ENCODE measurements at places on chromosomes 7 and 10. TPM values are rescaled to one million over a fixed set of nuclear protein-coding genes. Genes with fewer than 3 reads are reported as not detected.

HEPACAM2 gene
- not detected for polyA plus RNA-seq

TRIM8 gene
- 60.4 TPM for polyA plus RNA-seq

ADAM12 gene
- polyA plus RNA-seq: 8.6 TPM

NODAL gene
- not detected for polyA plus RNA-seq

DYNC1I1 gene
- 0.11 TPM for polyA plus RNA-seq

SPDYE5 gene
- polyA plus RNA-seq: 0.04 TPM

ANKRD7 gene
- not detected for polyA plus RNA-seq

ATRNL1 gene
- not detected for polyA plus RNA-seq

COMMD3 gene
- polyA plus RNA-seq: 20.9 TPM

GRCh38 chr7:27064159-27064558, 31.6 kb downstream of the HOXA1 start:
- DNase-seq: no peak

DNA sequence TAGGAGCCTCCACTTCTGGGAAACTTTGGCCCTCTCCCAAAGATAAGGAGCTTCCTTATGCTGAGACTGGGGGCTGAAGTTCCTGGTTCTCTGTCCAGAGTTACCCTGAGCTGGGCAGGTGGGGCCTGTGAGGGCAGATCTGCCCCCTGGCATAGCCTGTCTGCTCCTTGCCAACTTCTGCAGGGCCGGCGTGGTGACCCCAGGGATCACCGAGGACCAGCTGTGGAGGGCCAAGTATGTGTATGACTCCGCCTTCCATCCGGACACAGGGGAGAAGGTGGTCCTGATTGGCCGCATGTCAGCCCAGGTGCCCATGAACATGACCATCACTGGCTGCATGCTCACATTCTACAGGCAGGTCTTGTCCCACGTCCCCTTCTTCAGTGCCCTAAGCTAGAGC, 4.3 kb downstream of the SFXN3 start:
- DNase-seq: no peak

DNA sequence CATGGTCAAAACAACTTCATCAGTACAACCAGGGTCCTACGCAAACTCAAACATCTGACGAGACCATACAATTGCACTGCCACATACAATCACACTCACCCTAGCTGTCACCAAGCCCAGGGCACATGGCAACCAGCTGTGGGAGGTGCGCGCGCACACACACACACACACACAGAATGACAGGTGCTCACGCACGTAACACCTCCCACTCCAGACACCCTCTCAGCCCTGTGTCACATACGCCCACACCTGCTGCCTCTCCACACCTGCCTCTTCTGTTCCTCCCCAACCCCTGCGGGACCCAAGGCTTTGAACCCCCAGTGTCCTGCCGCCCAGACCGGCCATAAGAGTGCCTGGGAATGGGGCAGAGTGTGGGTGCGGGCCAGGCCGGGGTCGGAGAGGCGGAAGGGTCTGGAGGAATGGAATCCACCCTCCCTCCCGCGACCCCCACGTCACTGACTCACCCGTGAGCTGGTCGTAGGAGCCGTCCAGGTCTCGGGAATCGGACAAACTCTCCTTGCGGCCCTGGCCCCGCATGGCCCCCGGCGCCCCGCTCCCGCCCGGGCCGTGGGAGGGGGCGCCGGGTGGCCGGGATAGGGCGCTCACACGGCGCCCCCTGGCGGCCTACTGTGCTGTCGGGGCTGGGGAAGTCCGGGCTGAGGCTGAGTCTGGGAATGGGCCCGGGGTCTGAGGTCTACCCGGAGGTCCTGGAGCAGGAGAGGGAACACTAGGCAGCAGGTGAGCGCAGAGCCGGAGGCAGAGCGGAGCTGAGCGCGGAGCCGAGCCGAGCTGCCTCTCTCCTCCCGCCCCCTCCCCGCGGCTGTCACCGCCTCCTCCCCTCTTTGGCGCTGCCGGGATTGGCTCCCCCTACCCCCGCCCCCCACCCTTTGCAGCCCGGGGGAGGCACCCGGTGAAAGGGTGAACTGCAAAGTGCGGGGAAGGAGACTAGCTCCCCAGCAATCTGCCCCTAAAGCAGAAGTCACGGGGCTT, at the start of gene KCNIP2:
TSS of gene KCNIP2 (minus strand) at position 769 of the 990 bp plus-strand sequence. CDS start at position 537, 232 bp downstream.
- no peak for DNase-seq

DNA sequence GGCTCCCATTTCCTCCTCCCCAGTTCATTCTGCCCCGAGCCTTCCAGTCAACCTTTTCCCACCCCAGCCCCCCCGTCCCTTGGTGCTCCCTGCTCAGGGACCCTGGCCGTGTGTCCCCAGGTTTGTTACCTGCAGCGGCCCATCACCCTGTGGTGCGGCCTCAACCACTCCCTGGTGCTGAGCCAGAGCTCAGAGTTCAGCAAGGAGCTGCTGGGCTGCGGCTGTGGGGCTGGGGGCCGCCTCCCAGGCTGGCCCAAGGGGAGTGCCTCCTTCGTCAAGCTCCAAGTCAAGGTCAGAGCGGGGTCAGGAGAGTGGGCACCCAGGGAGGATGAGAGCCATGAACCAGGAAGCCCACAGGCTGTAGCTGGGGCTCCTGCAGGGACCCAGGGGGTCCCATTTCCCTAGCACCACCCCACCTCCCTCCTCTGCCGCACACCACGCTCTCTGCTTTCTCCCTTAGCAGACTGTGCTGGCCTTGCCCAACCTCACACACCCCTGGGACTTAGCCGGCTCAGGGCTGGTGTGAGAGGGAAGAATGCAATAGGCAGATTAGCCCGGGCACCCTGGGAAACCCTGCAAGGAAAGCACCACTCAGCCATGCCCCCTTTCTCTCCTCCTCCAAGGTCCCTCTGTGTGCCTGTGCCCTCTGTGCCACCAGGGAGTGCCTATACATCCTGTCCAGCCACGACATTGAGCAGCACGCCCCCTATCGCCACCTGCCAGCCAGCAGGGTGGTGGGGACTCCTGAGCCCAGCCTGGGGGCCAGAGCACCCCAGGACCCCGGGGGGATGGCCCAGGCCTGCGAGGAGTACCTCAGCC, 2.0 kb upstream of the PCOLCE start:
- no peak for DNase-seq

DNA sequence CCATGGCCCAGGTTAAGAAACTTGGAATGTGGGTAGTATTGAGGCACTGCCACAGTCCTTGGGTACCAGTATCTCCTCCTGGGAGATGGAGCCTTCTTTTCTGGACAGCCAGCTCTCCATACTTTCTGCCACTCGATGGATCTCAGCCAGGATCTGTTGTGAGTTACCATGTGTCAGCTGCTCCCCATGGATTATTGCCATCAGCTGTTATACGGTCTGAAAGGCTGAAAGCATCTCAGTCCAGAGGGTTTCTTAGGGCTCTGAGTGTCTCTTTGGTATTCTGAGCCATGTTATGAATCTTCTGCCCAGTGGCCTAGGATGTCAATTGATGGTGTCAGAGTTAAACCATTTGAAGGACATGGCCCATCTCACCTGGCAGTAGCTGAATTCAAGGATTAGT, 197.5 kb downstream of the C7orf25 start:
- DNase-seq: no peak

DNA sequence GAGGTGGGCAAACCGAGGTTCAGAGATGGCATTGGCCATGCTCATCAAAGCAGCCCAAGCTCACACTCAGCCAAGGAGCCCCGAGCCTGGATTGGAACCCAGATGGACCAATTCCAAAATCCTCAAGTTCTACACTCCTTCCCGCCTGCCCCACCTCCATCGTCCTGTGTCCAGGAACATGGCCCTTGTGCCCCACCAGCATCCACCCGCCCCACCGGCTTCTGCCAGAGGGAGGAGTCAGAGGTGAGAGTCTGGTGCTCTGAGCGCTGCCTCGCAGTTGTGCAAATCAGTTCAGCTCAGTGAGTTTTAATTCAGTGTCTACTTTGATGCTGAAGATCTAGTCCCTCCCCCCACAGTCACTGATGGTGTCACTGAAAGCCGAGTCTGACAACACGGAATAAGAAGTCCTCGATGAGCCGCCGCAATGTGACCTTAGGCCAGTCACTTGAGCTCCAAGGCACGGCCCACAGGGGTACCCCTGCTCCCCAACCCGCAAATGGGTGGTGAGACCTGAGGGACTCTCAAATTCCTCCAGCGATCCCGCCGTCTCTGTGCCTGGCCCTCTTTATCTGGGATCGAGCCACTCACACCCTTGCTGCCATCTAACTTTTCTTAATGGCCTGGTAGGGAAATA, 26.3 kb downstream of the PRKAG2 start:
- no peak for DNase-seq

DNA sequence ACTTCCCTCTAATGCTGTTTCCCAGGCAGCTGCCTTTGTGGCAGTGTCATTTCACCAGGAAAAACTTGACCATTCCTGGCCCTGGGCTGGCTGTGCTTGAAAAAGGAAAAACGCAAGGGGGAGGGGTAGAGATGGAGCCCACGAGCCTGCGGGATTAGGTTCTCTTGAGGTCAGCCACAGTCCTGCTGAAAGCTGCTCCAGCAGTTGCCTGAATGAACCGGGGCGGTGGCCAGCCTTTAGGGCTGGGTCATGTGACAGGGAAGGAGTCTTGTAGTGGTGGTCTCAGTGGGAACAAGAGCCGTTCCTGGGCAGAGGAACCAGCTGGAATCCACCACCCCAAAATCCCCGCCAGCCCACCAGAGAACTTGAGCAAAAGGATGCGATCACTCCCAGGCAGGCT, 51.2 kb upstream of the LRRC4 start:
- DNase-seq: no peak

DNA sequence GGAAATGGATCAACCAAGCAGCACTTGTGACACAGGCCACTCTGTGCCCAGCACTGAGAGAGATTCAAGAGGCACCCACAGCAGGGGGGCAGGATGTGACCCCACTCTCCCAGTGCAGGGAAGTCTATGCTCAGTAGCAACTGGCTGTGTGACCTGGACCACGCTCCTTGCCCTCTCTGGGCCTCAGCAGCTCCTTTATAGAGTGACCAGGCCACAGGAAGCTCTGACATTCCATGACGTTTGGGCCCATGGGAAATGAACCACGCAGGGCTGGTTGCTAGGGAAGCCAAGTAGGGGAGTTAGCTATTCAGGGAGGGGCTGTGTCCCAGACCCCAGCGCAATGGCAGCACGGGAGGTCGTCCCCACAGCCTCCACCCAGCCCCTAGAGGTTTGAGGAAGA, 232.6 kb downstream of the USP6NL start:
- DNase-seq: no peak

GRCh38 chr10:31213959-31214358, 105.1 kb upstream of the ZEB1 start:
- no peak for DNase-seq

Data from BJ (cell line).